Urothelium cell line (cell line): ENCODE measurements at places on chromosomes 7 and 10.

DNA sequence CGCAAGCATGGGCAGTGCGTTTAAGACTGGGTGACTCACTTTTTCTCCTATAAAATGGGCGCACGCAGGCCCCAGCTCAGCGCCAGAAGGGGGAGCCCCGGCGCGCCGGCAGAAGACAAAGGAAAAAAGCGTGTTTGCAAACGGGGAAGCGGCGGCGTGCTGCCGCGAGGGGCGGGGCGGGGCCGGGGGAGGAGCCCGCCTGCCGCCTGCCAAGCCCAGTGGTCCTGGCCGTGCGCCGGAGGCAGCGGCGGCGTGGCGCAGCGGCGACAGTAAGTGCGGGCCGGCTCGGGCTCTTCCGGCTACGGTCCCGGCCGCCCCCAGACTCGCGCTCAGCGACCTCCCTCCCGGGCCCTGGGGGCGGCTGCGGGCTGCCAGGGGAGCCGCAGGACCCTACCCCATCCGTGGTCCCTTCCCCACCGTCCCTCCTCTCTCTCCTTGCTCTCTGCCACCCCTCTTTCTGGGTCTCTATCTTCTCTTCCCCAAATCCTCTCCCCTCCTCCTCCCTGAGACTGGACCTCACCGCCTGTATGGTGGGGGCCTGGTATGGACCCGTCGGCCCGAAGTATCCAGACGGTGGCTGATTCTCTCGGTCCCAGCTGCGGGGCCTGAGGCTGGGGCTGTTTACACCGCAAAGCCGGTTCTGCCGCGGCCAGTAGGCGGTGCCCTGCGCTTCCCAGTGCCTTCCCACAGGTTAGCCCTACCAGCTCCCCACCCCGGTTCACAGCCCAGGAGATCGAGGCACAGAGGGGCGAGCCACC lies at the start of gene SLC29A3:
SLC29A3 (plus strand) TSS at position 218 of the 758 bp plus-strand sequence; CDS start at position 269, 51 bp downstream.
- DNase-seq, result peak; percentile 96

- peak; percentile 87 for DNase-seq
Observed at GRCh38 chr10:93437086-93437945, 44.8 kb downstream of the MYOF start.

DNA sequence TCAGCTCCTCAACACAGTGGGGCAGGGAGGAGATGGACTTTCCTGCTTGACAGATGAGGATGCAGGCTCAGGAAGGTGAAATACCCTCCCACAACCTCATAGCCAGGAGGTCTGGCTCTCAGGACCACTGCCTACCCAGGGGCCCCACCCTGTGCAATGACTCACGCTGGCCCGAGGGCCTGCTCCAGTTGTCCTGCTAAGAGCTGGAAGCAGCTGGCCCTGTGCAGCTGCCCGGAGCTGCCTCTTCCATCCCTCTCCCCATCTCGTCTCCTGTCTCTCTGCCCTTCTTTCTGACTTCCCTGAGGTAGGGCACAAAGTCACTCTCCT lies 123.9 kb downstream of the ZMIZ1 start:
- DNase-seq, result no peak

DNA sequence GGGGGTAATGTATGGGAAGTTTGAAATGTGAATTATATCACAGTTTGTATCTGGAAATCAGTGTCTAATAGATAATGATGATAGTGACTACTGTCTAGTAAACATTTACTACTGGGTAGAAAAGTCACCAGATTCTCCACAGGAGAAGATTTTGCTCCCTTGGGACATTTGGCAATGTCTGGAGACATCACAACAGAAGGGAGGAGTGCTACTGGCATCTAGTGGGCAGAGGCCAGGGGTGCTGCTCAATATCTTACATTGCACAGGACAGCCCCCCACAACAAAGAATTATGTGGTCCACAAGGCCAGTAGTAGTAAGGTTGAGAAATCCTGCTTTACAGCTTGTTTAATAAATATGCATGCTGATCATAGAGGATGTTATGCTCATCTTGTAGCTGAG lies 92.3 kb upstream of the PRPS1L1 start:
- no peak for DNase-seq

DNA sequence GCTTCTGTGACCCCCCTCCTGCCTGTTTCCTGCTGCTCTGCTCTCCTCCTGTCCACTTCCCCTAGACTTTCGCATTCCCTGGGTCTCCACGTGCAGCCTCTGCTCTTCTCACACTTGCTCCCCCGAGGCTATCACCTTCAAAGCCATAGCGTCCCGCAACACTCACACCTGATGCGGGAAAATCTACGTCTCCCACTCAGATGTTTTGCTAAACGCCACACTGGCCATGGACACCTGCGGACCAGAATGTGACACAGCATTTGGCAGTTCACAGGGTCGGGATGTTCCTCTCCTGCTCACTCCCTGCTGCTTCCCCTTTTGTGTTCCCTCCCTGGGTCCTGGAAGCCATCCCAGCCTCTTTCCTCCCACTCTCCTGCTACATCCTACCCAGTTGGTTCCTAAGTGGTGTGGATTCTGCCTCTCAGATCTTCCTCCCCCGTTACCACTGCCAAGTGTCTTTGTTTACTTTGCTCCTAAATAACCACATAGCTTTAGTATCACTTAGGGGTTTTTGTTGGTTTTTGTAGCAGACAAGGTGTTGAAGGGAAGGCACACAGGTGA lies 33.7 kb upstream of the RBM33 start:
- no peak for DNase-seq

DNA sequence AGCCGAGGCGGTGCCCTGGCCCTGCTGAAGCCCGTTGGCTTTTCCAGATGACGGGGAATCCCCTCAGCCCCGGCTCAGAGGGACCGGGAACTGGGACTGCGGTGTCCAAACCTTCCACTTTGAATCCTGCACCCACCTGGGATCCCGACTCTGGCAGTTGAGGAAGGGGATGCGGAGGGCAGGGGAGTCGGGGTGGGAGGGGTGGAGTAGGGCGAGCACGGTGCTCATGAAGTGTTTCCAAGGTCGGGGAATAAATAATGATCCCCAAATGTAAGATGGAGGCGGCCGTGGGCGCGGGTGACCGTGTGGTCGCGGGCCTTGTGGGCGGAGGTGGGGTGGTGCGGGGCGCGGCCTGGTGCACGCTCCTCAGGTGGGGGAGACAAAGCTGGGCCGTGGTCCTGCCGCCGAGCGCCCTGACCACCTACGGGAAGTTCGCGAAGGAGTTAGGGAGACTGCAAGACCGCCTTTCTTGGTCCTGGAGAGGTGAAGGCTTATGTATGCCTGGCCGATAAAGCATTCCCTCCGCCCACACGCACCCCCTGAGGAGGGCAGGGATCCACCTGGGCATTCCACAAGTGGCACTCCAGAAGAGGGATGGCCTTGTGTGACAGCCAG lies 1.4 kb downstream of the MTURN start:
- DNase-seq, result no peak

DNA sequence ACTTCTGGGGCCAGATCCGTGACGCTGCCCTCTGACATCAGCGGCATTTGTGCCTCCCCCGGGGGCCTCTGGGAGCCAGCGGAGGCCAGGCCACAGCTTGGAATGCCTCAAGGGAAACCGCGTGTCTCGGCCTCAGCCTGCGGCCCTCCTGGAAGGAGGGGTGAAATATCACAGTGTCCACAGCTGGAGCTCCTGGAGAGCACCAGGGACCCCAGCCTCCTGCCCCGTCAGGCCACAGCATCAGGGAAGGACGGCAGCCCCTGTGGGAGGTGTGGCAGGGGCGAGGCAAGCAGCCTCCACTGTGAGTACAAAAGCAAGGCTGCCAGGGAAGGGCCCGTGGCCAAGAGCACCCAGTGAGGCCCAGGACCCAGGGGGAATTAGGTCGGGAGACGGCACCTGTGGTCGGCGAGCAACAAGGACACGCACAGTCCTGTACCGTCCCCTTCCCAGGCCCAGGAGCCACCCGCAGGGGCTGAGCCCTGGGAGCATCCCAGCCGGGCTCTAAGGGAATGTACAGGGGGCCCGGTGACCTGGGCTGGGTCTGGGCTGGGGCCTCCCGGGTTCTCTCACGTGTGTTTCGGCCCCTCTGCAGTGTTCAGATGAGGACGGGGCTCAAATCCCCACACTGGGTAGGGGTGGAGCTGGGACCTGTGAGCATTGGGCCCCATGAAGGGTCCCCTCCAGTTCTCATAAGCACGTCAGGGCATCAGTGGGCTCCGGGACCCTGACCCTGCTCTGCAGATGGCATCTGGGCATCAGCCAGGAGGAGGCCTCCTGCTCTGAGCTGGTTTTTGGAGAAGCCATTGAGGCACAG lies 18.7 kb upstream of the KNDC1 start:
- no peak for DNase-seq

DNA sequence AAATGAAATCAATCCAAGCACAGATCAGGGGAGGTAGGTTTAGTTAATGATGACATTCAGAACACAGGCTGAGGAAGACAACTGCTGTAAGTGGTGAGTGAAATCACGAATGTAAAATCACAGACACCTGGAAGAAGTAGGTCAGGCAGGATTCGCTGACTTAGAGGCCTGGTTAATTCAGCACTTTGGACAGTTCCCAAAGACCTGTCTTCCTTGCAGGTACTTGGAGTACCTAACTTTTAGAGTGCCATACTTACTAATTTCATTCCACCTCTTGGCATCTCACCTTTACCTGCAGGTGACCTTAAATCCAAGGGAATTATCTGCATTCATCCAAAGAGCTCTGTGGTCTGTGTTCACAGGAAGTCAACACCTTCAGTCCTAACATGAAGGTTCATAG lies 822.3 kb downstream of the PHTF2 start:
- DNase-seq, result peak; percentile 28

- DNase-seq, result peak; percentile 96
Observed at GRCh38 chr10:23095404-23095965, at the start of gene MSRB2. Gene MSRB2 (plus strand): TSS chr10:23095579. CDS start chr10:23095609, 30 bp downstream.

DNA sequence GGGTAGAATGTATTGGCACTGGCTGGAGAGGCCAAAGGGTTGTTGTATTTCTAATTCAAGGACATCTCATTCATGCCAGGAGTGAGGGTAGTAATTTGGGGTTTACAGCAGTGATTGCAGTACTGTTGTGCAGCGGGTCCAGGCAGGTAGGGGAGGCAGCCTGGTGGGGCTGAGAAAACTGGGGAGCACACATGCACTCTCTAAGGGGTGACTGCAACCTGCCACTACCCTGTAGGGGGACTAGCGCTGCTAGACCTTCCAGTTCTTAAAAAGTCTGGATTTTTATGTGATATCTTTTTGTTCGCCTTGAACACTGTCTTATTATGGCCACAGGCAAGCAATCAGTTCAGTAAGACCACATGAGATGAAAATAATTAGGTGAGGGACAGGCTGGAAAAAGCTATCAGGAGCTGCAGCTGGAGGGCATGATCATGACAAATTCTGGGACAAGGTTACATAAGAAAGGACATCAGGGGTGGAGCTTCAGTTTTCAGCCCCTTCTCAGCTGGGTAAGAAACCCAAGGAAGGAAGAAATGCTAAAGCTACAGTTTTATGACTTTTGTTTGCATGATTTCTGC lies 149.0 kb downstream of the ARHGAP21 start:
- no peak for DNase-seq

- peak; percentile 33 for DNase-seq
Observed at GRCh38 chr10:33122014-33122809, 164.2 kb upstream of the ITGB1 start.

DNA sequence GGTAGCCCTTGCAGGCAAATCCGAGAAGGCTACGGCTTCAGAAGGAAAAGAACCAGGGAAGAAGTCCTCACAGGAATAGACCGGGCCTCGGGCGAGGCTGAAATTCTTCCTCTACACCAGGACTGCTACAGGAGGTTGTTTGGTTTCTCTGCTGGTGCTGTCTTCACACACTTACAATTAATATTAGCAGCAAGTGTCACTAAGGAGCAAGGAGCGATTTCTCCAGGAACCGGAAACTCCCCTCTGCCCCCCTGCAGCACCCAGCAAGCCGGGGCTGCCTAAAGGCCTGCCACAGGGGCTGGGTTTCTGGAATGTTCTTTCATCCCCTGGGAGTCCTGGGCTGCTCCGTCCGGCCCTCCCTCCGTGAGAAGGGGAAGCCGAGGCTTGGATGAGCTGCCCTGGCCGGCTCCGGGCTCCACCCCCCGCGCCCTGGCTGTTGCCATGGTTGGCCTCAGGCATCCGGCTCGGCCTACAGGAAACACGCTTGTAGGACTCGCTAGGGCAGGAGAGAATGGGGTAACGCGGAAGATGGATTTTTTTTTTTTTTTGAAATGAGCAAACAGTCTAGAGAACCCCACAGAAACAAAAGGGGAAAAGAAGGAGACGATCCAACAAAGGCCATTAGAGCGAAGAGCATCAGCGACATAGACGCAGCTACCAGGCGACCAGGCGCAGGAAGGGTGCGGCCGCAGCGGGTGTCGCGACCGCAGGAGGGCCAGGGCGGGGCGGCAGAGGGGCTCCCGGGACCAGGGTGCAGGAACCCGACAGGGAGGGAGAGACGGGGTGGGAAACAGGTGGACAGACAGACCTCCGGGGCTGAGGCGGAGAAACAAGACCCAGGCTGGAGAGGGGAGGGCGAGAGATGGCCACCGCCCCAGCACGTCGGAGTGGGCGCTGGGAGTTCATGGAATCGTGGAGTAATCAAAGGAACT lies 33.0 kb downstream of the EN2 start:
- DNase-seq, result no peak

DNA sequence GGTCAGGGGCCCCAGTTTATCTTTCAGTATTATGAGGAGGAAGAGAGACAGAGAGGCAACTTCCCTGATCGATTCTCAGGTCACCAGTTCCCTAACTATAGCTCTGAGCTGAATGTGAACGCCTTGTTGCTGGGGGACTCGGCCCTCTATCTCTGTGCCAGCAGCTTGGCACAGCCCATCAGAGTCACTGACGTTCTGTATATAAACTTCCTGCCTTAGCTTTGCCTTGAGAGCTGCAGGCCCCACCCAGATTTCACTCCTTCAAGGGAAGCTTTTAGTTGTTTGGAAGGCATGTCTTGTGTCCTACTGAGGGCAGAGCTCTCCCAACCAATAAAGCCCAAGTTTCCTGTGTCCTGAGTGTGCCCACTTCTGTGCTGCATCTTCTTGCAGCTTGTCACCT lies 242.5 kb upstream of the PRSS58 start:
- no peak for DNase-seq

- no peak for DNase-seq
Observed at GRCh38 chr10:413662-414071, 275.8 kb downstream of the DIP2C start.

- DNase-seq, result no peak
Observed at GRCh38 chr7:69439636-69440325, 158.5 kb upstream of the AUTS2 start.

GRCh38 chr7:28263622-28264271 lies 83.2 kb upstream of the JAZF1 start:
- no peak for DNase-seq

GRCh38 chr7:80413383-80413945 lies 98.4 kb downstream of the GNAT3 start:
- no peak for DNase-seq

- DNase-seq, result no peak
Observed at GRCh38 chr7:17206349-17206905, 92.0 kb upstream of the AHR start.

GRCh38 chr7:93715234-93715633 lies 140.7 kb upstream of the CALCR start:
- no peak for DNase-seq
